Caki2 (cell line): ENCODE measurements at places on chromosomes 1 and 21. TPM values are rescaled to one million over a fixed set of nuclear protein-coding genes. Genes with fewer than 3 reads are reported as not detected.
A peak's percentile ranks its signal among the peaks of the same experiment; 100 is the strongest.

GRCh38 chr1:232748910-232749368 is 56.3 kb upstream of the MAP10 start:
- DNase-seq: peak; percentile 19

- no peak for DNase-seq
Measured at GRCh38 chr1:206725109-206725963, 40.6 kb downstream of the MAPKAPK2 start.

Gene HAO2
- not detected in 2 replicates for total RNA-seq

Gene CKS1B
- total RNA-seq: 166 and 305 TPM in 2 replicates
